ENCODE measurements at places on chromosomes 11 and 22.

- DNase-seq = no peak
Observed at GRCh38 chr22:39994041-39994565, 651 bp upstream of the FAM83F start.

DNA sequence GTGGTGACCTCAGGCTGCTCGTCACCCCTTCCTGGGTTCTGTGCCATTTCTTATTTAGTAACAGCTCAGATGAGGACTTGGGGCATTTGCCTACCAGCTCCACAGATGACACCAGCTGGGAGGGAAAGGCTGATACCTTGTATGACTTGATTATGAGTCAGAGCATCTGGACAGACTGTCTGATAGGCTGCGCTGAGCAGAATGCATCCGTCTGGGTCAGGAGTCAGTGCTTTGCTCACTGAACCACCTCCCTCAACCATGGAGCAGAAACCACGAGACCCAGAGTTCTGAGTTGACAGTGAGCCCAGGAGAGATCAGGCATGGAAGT, 6.8 kb downstream of the ST14 start:
- no peak for DNase-seq

- DNase-seq = no peak
Observed at GRCh38 chr11:110093407-110094297, 460 bp downstream of the ZC3H12C start.

GRCh38 chr11:15476371-15476917, 361.7 kb downstream of the INSC start:
- no peak for DNase-seq

- no peak for DNase-seq
Observed at GRCh38 chr11:120304526-120304925, 20.6 kb upstream of the TLCD5 start.

DNA sequence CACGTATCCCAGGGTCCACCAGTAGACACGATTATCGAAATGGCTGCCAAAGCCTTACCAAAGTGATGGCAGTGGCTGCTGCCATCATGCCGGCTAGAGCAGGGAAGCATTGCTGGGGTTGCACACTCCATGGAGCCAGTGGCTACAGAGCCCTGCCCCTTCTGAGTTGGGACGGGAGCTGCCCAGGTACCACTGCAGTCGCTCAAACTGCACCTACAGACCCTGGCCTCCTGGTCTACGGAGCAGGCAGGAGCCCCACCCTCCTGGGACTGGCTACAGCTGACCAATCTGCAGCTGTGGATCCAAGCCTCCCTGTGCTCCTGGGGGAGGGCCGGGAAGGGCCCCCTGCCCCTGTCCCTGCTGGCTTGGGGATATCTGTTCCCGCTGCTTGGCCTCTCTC, 111.4 kb downstream of the ATG16L2 start:
- no peak for DNase-seq

DNA sequence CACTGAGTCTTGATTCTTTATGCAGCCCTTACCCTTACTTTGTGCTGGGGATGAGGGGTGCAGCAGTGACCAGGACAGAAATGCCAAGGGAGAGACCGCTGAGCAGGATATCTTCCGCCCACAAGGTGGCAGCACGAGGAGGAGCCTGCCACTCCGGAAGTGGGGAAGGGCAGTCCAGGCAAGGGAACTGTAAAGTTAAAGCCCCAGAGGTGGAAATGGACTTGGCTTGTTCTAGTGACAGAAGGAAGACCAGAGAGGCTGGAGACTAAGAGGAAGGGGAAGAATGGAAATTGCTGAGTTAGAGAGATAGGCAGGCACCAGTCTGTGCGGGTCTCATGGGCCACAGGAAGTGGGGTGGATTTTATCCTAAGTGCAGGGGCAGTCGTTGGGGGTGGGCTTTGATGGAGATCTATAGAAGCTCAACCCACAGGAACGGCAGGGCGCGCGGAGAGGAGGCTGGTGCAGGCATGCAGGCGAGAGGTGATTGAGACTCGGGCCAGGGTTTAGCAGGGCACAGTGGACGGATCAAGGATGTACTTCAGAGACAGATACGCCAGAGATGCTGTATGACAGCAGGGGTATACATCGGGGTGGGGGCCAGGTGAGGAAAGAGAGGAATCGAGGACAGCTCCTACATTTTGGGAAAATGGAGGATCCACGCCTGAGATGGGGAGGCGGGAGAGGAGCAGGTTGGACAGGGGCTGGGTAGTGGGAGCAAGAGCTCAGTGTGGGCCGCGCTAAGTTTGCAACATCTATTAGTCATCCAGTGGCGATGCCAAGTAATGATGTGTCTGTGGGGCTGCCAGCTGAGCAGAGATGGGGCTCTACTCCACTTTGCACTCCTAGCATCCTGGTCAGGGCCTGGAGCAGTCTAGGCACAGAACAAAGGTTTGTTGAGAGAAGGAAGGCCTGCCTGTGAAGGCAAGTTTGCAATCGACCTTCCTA, 3.3 kb upstream of the GRK2 start:
- DNase-seq = no peak

All from LNCaP clone FGC (cell line).